ENCODE measurements at places on chromosomes 5 and 9.

GRCh38 chr9:354453-354852, 139.8 kb downstream of the DOCK8 start:
- DNase-seq, result no peak

- DNase-seq, result no peak
Observed at GRCh38 chr5:42851481-42851880, 39.8 kb upstream of the SELENOP start.

DNA sequence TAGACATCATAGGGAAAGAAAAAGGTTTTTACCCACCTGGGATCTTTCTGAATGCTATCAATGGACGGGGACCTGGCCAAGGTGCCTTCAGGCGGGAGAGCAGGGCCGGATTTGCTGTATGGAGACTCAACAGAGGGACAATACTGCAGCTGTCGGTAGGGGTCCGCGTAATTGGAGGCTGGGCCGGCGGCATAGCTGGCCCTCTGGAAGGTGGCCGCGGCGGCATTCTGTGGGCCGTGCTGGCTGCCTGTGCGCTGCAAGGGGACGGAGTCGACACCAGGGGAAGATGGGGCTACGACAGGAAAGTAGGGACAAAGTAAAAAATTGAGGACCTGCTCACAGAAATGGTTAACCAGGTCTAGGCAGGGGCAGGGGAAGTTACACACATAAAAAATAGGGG, 557.9 kb downstream of the CTNND2 start:
- no peak for DNase-seq

DNA sequence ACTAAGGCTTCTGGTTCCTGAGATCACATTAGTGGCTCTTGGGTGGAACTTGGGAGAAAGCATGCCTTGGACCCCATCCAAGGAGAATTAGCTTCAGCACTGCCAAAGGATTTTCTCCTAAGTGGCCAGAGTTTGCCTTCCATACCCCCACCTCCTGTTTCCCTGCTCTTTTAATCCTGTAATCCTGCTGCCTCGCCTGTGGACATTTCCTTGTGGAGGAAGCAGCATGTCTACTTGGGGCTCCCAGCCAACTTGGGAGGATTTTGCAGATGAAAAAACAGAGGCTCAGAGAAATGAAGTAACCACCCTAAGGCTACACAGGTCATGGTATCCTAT, 1.6 kb downstream of the ARSI start:
- DNase-seq, result no peak

DNA sequence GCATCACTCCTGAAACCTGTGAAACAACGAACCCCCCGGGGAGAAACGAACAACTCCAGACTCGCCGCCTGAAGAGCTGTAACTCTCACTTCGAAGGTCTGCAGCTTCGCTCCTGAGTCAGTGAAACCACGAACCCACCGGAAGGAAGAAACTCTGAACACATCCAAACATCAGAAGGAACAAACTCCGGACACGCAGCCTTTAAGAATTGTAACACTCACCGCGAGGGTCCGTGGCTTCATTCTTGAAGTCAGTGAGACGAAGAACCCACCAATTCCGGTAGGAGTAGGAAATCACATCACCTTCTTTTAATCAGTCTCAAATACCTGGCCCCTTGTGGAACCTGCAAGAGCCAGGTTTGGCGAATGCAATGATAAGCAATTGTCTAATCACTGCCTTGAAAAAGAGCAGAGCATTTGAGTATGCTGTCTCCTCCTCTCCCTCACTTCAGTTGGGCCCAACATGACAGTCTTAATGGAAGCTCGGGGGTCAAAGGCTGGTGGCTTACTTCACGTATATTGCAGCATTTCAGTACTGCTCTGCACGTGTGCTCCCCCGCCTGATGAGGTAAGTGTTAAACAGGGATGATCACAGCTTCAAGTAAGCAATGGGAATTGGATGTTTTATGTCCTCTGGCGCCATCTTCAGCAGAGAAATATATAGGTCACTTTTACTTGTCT, 473 bp downstream of the IRGM start:
- no peak for DNase-seq

DNA sequence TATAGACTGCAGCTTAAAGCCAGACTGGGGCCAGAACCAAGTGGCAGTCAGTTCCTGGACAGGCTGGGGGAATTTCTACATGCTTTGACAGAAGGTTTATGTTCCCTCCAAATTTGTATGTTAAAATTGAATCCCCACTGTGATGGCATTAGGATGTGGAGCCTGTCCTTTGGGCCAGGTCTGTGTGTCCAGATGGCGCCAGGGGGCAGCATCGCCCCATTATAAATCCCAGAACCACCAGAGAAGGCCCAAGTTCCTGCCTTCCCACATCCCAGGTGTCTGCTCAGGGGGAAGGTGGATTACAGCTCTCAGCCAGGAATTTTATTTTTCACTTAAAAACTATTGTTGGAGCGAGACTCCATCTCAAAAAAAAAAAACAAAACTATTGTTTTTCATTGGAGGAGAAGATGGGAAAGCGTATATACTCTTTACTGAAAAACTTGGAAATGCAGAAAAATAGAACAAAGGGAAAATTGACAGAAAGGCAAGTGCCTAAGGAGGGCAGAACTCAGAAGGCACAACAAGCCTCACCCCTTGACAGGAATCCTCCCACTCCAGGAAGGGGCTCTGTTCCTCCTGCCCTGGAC, 5.0 kb downstream of the IL3 start:
- no peak for DNase-seq

DNA sequence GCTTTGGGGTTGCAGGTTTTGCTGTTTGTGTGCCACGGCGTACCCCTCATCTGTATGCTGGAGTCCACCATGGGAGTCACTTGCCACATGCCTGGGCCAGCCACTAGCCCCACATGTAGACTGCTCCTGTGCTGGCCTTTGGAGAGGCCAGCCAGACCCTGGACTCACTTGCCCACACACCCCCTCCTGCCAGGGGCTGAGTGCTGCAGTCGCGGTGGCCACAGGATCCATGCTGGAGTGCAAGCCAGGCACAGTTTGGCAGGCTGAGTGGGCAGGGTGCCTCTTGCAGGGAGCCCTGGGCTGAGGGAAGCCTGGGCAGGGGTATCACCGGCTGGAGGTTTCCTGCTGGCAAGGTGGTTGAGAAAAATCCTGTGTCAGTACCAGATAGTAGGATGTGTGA, 25.6 kb upstream of the GCNT1 start:
- no peak for DNase-seq

GRCh38 chr5:93590493-93590892, 7.5 kb downstream of the NR2F1 start:
- no peak for DNase-seq

DNA sequence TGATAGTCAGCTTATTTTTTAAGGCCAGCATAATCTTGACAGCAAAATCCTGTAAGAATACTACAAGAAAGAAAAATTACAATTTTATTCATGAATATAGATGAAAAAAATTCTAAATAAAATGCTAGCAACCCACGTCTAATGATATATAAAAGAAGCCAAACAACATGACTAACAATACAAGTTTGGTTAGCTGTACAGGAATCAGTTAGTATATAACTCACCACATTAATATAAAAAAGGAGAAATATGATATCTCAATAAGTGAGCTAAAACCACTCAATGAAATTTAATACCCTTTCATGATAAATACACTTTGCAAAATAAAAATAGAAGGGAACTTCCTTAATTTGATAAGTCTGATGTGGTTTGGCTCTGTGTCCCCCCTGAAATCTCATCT, 139.7 kb upstream of the MAN2A1 start:
- DNase-seq, result no peak

GRCh38 chr5:171162596-171162995, 146.5 kb upstream of the TLX3 start:
- no peak for DNase-seq

DNA sequence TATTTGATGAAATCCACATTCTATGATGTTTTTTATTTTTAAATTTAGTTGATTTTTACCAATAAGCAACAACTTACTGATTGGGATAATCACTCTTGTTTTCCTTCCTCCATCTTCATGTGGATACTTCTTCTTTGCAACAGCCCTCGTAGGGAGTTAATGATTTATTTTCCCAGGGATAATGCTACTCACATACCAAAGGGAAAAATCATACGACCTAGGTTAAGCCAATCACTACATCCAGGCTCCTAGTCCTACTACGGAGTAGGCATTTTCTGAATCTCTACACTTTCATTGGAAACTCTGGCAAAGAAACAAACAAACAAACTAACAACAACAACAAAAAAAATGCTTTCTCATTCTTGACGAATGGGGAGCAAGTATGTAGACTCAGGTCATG, 663.4 kb downstream of the PTPRD start:
- no peak for DNase-seq
